C1 segment of cervical spinal cord (tissue), 14 donors: ENCODE measurements at places on chromosomes 7 and 10.
A peak's percentile ranks its signal among the peaks of the same experiment; 100 is the strongest.

DNA sequence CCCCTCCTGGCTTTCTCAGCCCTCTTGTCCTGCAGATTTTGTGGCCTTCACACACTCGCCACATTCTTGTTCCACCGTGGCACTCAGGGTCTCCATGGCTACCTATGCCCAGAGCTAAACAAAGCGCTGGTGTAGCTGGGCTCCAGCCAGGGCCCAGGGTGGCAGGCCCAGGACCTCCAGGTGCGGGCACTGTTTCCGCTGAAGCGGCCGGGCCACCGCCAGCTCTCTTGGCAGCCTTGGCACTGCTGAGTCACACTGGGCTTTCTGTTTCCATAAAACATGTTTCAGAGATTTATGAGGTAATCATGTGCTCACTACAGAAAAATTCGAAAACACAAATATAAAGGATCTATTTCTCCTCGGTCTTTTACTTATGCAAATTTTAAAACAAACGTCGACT is 51.3 kb downstream of the AOC1 start:
- peak; percentile 31 for DNase-seq

- DNase-seq = no peak
These were observed 3.1 kb upstream of the HOXA10 start for GRCh38 chr7:27176962-27177794.

- DNase-seq = no peak
These were observed 260.8 kb upstream of the HABP2 start for GRCh38 chr10:113292086-113292485.

GRCh38 chr7:158279539-158280447 is 307.8 kb downstream of the PTPRN2 start:
- no peak for DNase-seq

GRCh38 chr10:125722811-125723210 is 3.3 kb downstream of the EDRF1 start:
- no peak for DNase-seq

GRCh38 chr7:139958599-139959284 is 104.0 kb downstream of the PARP12 start:
- DNase-seq = no peak
